ENCODE measurements at places on chromosomes 3 and 15. TPM values are rescaled to one million over a fixed set of nuclear protein-coding genes. Genes with fewer than 3 reads are reported as not detected.

DNA sequence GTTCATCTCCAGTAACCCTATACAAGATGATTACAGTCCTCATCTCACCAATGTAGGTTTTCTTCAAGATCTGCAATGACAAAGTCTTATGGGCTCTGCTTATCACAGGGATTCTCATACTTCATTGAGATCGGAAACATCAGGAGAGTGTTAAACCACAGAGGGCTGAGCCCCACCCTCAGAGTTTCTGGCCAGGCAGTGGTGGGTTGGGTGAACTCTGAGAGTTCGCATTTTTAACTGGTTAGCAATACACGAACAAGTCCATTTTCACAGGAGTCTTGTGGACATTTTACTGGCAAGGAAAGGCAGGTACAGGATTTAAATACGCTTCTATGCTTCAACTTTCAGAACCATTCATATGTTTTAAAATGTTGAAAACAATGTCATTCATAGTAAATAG lies 366.7 kb upstream of the ROBO2 start:
- no peak for DNase-seq

DNA sequence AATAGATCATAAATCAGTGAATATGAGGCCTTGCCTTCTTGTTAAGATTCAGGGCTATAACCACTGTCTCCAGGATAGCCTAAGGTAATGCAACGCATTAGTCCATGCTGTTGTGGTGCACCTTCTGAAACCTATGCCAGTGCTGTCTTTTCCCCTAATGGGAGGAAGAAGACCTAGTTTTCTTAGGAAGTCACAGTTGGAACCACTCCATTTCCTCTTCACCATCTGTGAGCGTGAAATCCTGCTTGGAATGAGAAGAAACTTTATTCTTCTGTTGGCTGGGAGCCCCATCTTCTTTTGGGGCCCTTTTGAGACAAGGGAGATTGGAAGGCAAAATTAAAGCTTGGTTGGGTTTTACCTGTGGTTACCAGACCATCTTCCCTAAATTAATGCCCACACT lies 25.9 kb upstream of the SLC7A14 start:
- no peak for DNase-seq

DNA sequence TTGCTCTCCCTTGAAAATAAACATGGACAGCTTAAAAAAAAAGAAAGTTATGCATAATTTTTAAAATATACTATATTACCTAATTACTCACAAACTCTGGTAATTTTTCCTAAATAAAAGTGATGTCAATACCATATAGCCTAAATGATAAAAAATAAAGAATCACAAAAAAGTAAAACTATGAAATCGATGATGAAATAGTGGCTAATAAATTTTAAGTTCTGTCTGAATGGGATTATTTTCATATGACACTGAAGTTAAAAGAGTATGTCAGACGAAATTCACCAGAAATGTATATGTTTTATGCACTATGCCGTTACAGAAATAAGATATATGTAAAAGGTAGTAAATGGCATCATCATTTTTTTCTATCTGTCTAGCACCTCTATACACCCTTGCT lies 51.4 kb downstream of the FSIP1 start:
- DNase-seq, result no peak

DNA sequence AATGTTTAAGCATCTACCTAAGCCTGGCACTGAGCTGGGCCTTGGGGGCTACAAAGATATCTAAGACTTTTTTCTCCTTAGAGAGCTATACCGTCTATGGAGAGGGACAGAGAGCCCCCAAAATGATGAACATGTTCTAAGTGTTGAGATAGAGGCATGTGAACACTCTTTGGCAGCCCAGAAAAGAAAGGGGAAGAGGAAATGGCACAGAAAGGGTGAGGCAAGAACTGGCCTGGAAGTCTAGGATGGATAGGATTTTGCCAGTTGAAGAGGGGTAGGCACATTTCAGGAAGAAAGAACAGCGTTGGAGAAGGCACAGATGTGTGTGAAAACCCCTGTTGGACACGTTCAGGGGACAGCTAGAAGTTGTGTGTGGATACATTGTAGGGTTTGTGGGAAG lies 276.2 kb upstream of the LRRFIP2 start:
- no peak for DNase-seq

GRCh38 chr3:194489736-194490612 lies 3.2 kb upstream of the ATP13A3 start:
- DNase-seq, result peak; percentile 62

DNA sequence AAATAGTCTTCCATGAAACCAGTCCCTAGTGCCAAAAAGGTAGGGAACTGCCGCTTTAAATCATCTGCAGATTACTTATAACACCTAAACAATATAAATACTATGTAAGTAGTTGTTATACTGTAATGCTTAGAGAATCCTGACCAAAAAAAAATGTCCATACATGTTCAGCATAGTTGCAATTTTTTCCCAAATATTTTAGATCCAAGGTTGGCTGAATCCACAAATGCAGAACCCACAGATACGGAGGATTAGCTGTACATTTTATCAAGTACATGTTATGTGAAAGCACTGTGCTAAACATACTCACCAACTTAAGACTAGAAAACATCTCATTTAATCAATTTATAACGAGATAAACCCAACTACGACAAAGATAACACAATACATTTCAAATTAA lies 9.3 kb downstream of the MSL2 start:
- peak; percentile 17 for DNase-seq

- no peak for DNase-seq
Measured at GRCh38 chr15:83842281-83842680, 188.4 kb downstream of the ADAMTSL3 start.

- DNase-seq, result peak; percentile 18
Measured at GRCh38 chr3:53040351-53040820, 5.5 kb downstream of the SFMBT1 start.

DNA sequence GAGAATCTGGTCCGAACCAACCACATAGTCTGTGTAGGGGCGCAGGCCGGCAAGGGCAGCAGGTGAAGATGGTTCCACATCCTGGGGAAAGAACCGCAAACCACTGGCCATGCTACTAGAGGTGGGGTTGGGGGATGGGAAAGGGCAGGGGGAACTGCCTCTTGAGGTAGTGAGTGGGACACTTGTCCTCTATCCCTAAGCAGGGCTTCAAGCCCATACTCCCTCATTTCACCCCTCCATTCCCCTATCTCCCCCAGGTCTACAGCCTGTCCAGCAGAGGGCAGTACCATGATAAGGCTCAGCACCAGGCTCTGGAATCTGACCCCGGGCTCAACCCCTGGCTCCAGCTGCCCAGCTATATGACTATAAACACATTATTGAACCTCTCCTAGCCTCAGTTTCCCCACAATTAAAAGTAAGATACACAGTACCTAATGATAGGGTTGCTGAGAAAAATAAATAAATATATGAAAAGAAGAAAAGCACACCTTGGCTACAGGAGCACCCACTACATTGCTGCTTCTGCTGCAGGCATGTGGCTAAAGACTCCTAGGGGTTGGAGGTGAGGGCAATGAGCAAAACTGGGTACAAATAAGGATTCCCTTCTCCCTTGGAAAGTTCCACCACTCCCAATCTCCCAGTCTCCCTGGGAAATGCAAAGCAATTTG lies 6.3 kb downstream of the GORASP1 start:
- DNase-seq, result peak; percentile 26

GRCh38 chr3:46483825-46484224 lies 14.0 kb upstream of the RTP3 start:
- no peak for DNase-seq

DNA sequence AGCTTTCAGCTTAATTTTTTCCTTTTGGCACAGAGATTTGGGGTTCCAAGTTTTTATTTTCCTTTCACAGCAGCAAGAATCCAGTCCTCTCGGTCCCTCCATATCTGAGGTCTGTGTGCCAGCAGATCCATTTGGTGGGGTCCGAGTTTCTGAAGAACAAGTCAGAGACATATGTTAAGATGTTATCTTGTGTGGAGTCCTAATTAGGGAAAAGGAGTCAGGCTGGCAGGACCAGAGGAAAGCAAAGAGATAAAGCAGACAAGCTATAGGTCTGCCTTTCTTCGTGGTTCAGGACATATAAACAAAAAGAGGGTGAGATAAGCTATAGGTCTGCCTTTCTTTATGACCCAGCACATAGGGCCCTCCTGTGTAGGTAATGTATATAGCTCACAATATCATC lies 54.9 kb downstream of the TMED3 start:
- no peak for DNase-seq

DNA sequence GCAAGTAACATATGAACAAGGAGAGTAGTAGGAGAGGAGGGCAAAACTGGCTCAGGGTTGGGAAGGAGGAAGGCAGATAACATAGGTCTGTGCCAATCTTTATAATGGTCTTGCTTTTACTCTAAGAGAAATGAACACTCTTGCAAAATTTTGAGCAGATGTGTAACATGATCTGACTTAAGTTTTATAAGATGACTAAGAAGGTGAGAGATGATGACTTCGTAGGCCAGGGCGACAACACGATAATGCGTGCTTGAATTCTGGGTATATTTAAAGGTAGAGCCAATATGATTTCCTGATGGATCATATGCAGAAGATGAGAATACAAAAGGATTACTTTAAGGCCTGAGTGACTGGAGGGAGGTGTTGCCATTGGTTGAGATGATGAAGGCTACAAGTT lies 265.4 kb upstream of the KCNMB2 start:
- peak; percentile 25 for DNase-seq

DNA sequence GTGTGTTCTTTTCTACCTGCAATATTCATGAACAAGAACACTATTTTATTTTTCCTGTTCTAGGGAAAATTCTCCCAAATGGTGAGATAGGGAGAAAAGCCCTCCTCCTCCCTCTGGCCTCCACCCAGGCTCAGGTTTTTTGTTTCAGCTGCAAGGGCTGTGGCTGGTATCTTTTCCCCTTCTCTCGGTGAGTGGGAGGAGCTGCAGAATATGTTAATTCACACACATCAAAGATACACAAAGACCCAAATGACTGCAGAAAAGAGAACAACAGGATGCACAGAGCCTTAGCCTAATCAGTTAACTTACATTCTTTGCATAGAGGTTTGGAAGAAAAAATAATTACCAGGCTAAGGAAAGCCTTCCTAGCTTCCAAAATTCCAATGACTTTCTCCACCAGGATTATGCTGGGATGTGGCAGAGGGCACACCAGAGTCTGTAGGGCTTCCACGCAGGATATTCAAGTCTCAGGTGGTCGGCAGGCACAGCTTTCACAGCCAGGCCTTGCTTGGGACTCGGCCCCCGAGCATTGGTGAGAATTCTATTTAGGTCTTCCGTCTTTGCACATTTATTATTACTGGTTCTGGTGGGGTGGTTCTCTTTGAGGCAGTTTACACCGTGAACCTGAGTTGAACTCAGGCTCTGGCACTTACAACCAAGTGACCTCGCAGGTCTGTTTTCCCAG lies 64.9 kb downstream of the ABHD5 start:
- DNase-seq, result no peak

DNA sequence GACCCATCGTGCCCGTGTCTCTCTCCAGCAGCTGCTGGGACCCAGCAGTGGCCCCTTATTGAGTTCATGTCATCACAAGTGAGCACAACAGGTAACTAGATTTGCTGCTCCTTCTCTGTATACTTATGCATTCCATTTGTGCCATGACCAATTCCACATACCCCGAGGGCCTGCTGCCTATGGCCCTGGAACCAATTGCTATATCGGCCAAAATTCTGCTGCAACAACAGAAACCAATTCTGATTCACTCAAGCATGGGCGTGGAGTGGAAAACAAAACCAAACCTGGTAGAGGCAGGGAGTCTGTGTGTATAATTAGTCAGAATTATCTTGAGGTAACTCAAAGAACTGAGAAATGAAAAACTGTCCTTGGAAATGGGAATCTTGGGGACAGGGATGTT lies 516.6 kb downstream of the EPHB1 start:
- DNase-seq, result no peak

- DNase-seq, result peak; percentile 70
Measured at GRCh38 chr3:179768080-179768479, 115.2 kb downstream of the USP13 start.

- peak; percentile 26 for DNase-seq
Measured at GRCh38 chr3:129121016-129121791, 400 bp downstream of the RAB43 start.

DNA sequence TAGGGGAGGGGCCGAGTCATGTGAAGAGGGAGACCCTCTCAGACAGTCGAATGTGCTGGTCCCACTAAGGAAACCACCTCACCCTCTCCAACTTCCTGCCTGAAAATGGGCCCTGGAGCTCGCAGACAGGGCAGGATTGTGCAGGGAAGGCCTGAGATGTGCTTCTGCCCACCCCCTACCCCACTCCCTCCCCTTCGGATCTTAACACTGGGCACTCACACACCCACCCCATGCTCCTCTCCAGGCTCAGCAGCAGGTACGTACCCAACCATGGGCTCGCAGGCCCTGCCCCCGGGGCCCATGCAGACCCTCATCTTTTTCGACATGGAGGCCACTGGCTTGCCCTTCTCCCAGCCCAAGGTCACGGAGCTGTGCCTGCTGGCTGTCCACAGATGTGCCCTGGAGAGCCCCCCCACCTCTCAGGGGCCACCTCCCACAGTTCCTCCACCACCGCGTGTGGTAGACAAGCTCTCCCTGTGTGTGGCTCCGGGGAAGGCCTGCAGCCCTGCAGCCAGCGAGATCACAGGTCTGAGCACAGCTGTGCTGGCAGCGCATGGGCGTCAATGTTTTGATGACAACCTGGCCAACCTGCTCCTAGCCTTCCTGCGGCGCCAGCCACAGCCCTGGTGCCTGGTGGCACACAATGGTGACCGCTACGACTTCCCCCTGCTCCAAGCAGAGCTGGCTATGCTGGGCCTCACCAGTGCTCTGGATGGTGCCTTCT lies 20.0 kb downstream of the ATRIP start:
- DNase-seq, result no peak

DNA sequence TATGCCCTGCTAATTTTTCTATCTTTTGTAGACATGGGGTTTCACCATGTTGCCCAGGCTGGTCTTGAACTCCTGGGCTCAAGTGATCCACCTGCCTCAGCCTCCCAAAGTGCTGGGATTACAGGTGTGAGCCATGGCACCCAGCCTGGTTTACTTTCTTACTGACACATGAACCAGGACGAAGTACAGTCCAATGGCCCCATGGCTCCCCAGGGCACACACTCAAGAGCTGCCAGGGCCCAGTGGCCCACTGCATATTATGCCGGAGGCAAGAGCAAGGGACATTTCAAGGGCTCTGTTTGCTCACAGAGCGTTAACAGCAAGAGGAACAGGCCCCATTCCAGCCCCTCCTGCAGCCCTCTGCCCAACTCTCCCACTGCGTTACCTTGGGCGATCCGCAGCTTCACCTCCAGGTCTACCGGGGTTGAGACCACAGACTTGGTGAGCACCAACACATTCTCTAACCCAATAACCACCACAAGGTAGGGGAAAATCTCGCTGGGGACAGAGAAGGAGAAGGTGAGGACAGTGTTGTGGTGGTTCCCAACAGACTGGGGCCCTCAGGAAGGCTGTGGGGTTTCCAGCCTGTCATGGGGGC lies 42.8 kb downstream of the PTPN23 start:
- no peak for DNase-seq

- no peak for DNase-seq
Measured at GRCh38 chr3:169627073-169627472, 36.4 kb downstream of the MECOM start.

The OXTR gene
- 56.1 TPM for total RNA-seq

The GOLGA8G gene
- not detected for total RNA-seq

The SKOR1 gene
- total RNA-seq, result not detected

The SNUPN gene
- 23.8 TPM for total RNA-seq

The KLF15 gene
- 0.18 TPM for total RNA-seq

The GHSR gene
- not detected for total RNA-seq

The RETNLB gene
- not detected for total RNA-seq
